ENCODE measurements at places on chromosomes 1 and 21.

GRCh38 chr1:60948486-60948885 is 133.9 kb upstream of the NFIA start:
- no peak for DNase-seq

GRCh38 chr1:3611170-3612019 is at the start of gene MEGF6:
Gene MEGF6 (minus strand): TSS chr1:3611508. CDS start chr1:3611268, 240 bp downstream.
- no peak for DNase-seq

DNA sequence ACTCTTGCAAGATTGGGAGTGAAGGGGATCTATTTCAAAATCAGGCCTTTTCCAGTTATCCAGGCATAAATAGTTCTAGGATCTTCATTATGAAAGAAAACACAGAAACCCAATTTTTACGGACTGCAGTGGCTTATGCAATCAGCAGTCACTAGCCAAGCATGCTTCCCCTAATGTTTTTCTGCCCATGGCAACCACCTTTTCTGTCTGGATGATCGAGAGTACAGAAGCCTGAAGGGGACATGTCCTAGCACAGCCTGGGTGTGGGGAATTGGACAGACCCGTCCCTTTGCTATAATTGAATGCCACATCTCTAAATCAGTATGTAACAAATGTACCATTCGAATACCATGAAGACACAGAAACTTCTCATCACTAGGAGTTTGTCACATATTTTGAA is 29.8 kb upstream of the NCAM2 start:
- DNase-seq, result no peak

DNA sequence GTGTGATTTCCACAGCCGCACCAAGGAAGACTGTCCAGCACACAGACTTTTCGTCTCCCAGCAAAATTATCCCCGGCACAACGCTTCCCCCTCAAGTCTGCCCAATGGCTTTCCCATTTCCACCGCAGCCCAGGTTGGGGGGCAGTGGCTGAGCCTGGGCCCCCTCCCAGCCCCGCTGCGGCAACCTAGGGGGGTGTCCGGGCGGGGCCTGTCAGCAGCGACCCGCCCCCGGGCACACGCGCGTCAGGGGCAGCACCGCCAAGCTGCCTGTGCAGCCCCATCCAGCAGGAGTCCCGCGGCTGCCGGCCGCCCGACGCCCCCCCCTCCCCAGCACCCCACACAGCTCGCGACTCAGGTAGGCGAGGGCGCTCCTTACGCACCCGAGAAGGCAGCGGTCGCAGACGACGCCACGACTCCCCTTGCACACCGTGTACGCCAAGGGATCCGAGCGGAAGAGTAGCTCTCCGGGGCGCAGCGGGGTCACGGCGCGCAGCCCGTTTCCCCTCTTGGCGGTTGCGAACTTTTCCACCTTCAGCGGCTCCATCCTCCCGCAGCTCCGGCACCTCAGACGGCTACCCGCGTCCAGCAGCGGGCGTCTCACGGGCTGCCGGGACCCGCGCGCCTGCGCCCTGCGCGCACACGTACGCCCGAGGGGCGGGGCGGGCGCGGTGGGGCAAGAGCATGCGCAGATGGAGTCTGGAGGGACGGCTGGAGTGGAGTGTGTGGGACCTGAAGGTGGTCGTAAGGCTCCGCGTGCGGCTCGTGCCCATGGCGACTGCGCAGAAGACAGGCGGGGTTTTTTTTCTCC is at the start of gene SMYD3:
SMYD3 (minus strand) TSS at position 606 of the 808 bp plus-strand sequence.
- peak; percentile 87 for DNase-seq

DNA sequence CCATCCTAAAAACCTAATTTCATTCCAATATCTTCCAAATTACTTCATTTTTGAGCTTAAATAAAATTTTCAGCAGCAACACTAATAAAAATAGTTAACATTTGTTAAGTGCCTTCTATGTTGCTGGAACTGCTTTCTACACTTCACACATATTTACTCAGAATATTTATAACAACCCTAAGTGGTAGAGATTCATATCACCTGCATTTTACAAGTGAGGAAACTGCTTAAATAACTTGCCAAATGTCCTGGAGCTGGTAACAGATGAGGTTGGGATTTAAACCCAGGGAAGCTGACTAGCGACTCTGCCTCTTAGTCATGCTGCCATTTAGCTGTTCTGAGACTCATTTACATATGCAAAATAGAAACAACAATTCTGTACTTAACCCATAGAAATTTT is 86.1 kb upstream of the PBX1 start:
- DNase-seq, result no peak

- no peak for DNase-seq
These were observed 105.3 kb downstream of the BACH1 start for GRCh38 chr21:29403922-29404538.

DNA sequence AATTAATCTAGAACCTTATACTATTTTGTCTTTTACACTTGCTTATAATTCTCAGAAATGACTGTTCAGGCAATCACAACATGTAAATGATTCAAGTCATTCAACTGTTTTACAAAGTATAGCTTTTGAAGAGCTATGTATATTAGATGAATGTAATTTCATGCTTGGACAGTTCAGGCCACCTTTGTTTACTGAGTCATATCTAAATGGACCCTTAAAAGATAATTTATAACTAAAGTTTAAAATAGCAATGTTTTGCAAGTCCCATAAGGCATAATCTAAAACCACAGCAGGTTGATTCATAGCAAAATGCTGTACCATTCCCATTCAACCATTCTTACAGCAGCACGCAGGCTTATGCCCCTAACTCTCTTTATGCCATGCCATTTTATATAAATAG is 64.8 kb downstream of the PIK3R3 start:
- no peak for DNase-seq

DNA sequence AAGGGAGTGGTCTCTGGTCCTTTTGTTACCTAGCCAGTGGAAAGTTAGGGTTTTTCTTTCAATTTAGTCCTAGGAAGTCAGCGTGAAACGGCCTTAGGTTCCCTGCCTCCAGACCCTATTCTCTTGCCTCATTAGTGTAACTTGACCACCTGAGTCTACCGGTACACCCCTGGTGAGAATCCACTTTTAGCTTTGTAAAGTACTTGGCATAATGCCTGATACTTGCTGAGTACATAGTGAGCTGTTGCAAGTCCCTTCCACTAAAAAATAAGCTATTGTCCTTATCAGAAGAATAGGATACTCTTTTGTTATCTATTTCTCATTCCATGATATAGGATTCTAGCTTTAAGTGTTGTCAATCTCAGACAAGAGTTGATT is 228.8 kb downstream of the ST6GALNAC3 start:
- no peak for DNase-seq

GRCh38 chr1:35605867-35606182 is 32.7 kb downstream of the TFAP2E start:
- DNase-seq, result no peak

DNA sequence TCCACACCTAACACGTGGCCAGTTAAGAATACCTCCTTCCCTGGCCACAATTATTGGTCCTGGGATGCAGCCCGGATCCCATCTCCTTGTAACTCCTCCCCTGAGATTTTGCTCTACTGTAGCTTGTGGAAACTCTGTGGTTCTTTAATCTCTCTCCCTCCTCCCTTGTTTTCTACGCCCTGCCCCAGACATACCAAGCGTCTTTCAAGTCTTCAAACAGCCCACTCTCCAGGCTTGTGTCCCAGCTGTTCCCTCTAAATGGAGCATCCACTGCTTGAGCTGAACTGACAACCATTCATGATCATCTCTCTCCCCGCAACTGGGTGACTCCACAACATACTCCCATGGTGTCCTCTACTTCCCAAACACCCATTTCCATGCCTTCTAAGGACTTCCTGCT is 111.6 kb downstream of the SIPA1L2 start:
- no peak for DNase-seq

DNA sequence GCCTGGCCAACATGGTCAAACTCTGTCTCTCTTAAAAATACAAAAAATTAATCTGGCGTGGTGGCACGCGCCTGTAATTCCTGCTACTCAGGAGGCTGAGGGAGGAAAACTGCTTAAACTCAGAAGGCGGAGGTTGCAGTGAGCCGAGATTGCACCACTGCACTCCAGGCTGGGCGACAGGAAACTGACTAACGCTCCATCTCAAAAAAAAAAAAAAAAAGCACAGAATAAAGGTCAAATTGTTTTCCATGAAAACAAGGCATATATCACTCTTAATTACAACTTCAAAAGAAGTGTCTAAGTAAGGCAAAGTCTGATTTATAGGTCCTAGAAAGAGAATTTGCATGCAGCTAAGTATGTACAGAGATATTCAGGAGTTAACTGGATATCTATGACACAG is 25.6 kb downstream of the EYA3 start:
- DNase-seq, result no peak
